ENCODE measurements at places on chromosomes 1 and 21. TPM values are rescaled to one million over a fixed set of nuclear protein-coding genes. Genes with fewer than 3 reads are reported as not detected.

The MCL1 gene
- total RNA-seq: 119 TPM

The DYNLT5 gene
- 1.7 TPM for total RNA-seq

The CACHD1 gene
- total RNA-seq: 2.4 TPM

The LUZP1 gene
- total RNA-seq: 8.9 TPM

The FAM151A gene
- total RNA-seq: not detected

The GJB4 gene
- not detected for total RNA-seq

The CYP4A22 gene
- not detected for total RNA-seq

The NHLH1 gene
- total RNA-seq: not detected

The TRABD2B gene
- not detected for total RNA-seq

The KCNQ4 gene
- total RNA-seq: under 0.01 TPM

The RAB13 gene
- 44.3 TPM for total RNA-seq

The EPS8L3 gene
- not detected for total RNA-seq

The BEND5 gene
- 1.2 TPM for total RNA-seq

The CGN gene
- total RNA-seq: 0.15 TPM

The FAM72A gene
- total RNA-seq: 6.7 TPM

The VHLL gene
- not detected for total RNA-seq

The PGLYRP4 gene
- total RNA-seq: not detected

The AIRE gene
- total RNA-seq: not detected

The CHRNB2 gene
- under 0.01 TPM for total RNA-seq

The GCSAML gene
- total RNA-seq: not detected

The RPTN gene
- not detected for total RNA-seq

The EPHA10 gene
- total RNA-seq: not detected

The CRYAA gene
- not detected for total RNA-seq

The AGBL4 gene
- 0.15 TPM for total RNA-seq

The SDCCAG8 gene
- total RNA-seq: 30.8 TPM

The REN gene
- 0.67 TPM for total RNA-seq

The SPATA17 gene
- total RNA-seq: 0.84 TPM

The NUF2 gene
- 34.0 TPM for total RNA-seq

The CD2 gene
- total RNA-seq: not detected

The CLCA1 gene
- total RNA-seq: not detected

The DMRTA2 gene
- total RNA-seq: not detected

The CAPN8 gene
- total RNA-seq: not detected

The LYPD8 gene
- total RNA-seq: not detected

The NBPF3 gene
- 20.3 TPM for total RNA-seq

The AKR7A3 gene
- 0.59 TPM for total RNA-seq

The NBPF20 gene
- 0.74 TPM for total RNA-seq

The GPR52 gene
- not detected for total RNA-seq

The OR2L13 gene
- not detected for total RNA-seq

The SPRR2B gene
- total RNA-seq: not detected

The TRNP1 gene
- 217 TPM for total RNA-seq

The SLFNL1 gene
- total RNA-seq: under 0.01 TPM

The ARV1 gene
- 20.4 TPM for total RNA-seq

The GJA9 gene
- not detected for total RNA-seq

The CORT gene
- 0.50 TPM for total RNA-seq

The LRRIQ3 gene
- total RNA-seq: 0.17 TPM

The KIRREL1 gene
- total RNA-seq: 57.7 TPM

The OPRD1 gene
- total RNA-seq: not detected

The SGIP1 gene
- 4.9 TPM for total RNA-seq

The UMODL1 gene
- not detected for total RNA-seq

The GNG4 gene
- total RNA-seq: 1.3 TPM
